CD4-positive, alpha-beta memory T cell (primary cell): ENCODE measurements at places on chromosomes 1 and 21. TPM values are rescaled to one million over a fixed set of nuclear protein-coding genes. Genes with fewer than 3 reads are reported as not detected.

Gene TIMM17A
- 26.0 TPM for total RNA-seq

Gene RGS13
- not detected for total RNA-seq

Gene SYCP1
- not detected for total RNA-seq

Gene ADORA1
- total RNA-seq, result not detected

Gene CD1B
- total RNA-seq, result not detected

Gene AMIGO1
- 29.3 TPM for total RNA-seq

Gene CDKN2C
- 7.7 TPM for total RNA-seq

Gene TIAM1
- 104 TPM for total RNA-seq

Gene PFKFB2
- 1.9 TPM for total RNA-seq

Gene AADACL4
- total RNA-seq, result not detected

Gene TTLL7
- total RNA-seq, result 0.25 TPM
